ENCODE measurements at places on chromosomes 13 and 19.
A peak's percentile ranks its signal among the peaks of the same experiment; 100 is the strongest.

DNA sequence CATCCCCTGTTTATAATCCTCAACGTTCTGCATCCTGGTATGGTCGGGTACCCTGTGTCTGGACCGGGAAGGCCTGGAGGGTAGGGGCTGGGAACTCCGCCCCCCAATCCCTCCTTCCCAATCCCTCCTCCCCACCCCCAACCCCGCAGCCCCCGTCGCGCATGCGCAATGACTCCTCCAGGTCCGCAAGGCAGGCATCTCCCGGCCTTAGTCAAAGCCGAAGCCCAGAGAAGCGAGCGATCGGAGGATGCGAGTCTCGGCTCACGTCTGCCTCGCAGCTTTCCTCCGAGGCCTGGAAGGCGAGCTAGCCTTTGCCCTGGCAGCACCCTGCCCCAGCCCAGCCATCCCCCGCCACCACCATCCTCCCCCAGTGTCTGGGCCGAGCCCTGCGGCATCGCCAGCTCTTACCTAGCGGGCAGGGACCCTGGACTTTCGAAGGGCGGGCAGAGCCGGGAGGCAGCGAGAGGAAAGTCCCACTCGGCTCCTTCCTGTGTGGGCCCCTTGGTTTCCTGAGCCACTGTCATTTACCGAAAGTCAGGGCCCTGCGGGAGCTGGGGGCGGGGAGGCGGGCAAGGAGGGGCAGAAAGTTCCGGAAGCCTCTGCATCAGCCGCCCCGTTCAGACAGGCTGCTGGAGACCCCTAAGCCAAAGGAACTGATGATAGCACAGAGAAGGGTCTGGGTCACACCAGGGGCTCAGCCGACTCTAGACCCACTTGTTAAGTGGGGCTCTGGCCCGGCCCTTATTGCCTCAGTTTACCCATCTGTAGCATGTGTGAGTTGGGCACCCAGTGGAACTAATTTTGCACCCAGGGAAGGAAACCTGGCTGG is at the start of gene JAK3:
JAK3 (minus strand) TSS at position 445 of the 829 bp plus-strand sequence. CDS start 3,565 bp downstream, outside the sequence.
- DNase-seq: peak; percentile 39

GRCh38 chr19:45500918-45501729 is 2.9 kb downstream of the PPM1N start:
- DNase-seq: no peak

GRCh38 chr19:16085115-16085514 is 8.8 kb downstream of the TPM4 start:
- DNase-seq: no peak

DNA sequence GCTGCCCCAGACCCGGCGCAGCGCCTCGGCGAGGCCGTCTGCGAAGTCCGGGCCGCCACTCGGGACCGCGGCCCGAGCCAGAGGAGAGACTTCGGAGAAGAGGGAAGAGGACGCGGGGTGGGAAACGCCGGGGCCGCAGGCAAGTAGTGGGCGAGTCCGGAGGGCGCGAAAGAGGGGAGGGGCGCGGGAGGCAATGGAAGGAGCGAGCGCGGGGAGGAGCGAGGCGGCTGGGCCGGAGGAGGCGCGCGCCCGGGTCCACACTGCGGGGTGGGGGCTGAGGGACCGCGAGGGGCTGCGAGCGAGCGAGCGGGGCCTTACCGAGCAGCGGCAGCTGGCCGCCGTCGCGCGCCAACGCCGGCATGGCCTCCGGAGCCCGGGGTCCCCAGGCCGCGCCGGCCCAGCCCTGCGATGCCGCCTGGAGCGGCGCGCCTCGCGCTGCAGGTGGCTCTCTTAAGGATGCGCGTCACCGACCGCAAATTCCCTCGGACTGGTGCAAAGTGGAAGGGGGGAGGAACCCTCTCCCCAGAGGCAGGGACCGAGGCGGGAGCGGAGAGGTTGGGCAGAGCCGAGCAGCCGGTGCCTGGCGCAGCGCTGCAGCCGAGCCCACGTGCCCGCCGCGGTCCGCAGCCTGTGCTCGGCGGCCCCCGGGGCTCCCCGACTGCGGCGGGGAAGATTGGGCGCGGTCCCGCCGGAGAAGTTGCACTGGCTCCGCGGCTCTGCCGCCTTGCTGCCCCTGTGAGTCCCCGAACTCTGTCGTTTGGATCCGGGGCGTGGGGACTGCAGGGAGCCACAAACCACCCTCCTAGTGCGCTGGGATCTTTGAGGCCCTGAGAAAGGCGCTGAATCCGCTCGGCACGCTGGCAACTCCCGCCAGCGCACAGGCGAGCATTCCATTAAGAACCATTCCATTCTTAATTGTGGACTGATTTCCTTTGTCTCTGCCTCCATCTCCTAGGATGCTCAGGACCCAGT is at the start of gene FLT3:
FLT3 (minus strand) TSS at position 427 of the 972 bp plus-strand sequence; CDS start at position 361, 66 bp downstream.
- peak; percentile 48 for DNase-seq

GRCh38 chr13:34567597-34567996 is 374.5 kb upstream of the NBEA start:
- DNase-seq: no peak

DNA sequence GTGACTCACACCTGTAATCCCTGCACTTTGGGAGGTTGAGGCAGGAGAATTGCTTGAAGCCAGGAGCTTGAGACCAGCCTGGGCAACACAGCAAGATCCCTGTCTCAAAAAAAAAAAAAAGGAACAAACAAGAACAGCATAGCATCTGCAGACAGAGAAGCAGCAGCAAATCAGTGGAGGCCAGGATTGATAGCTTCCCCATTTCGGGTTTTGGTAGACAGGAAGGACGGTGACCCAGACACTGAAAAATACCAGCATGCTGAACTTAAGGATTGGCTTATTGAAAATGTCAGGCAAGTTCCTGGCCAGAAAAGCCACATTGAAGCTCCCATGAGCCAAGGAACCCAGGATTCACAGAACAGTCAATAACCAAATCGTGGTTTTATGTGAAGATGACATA is 3.0 kb downstream of the ZNF490 start:
- no peak for DNase-seq
